ENCODE measurements at places on chromosomes 1 and 21. TPM values are rescaled to one million over a fixed set of nuclear protein-coding genes. Genes with fewer than 3 reads are reported as not detected.
A peak's percentile ranks its signal among the peaks of the same experiment; 100 is the strongest.

- DNase-seq = no peak
Observed at GRCh38 chr1:214861615-214862014, 220.9 kb upstream of the KCNK2 start.

GRCh38 chr21:28136656-28137255 is 855.9 kb downstream of the LTN1 start:
- DNase-seq = no peak

GRCh38 chr1:164683235-164683634 is 124.3 kb downstream of the PBX1 start:
- DNase-seq = peak; percentile 49

EPHA10 gene
- 7.8 TPM for total RNA-seq

- DNase-seq = no peak
Observed at GRCh38 chr1:117612517-117613248, 6.8 kb downstream of the TENT5C start.

AKR1A1 gene
- 111 TPM for total RNA-seq

DNA sequence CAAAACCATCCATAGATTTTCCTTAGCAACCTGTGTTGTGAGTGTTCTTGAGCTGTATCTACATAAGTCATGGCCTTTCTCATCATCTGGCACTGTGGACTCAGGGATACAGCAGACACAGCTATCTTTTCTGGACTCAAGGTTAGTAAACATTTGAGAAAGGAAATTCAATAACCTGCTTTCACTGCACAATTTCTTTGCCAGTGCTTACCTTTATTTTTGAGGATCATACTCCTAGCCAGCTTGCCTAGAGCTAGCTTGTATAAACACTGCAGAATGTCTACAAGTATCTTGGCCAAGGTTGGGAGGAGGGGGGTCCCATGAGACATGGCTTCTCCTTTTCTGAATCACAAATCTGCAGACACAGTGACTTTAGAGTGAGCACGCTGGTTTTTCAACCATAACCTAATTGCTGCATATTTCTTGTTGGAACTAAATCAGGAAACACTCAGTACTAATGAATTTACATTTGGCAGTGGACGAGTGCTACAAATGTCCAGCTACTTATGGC is 27.2 kb downstream of the ADAMTS5 start:
- no peak for DNase-seq

OR2W3 gene
- not detected for total RNA-seq

GJA8 gene
- total RNA-seq = not detected
